ENCODE measurements at places on chromosomes 3 and 15. TPM values are rescaled to one million over a fixed set of nuclear protein-coding genes. Genes with fewer than 3 reads are reported as not detected.

DNA sequence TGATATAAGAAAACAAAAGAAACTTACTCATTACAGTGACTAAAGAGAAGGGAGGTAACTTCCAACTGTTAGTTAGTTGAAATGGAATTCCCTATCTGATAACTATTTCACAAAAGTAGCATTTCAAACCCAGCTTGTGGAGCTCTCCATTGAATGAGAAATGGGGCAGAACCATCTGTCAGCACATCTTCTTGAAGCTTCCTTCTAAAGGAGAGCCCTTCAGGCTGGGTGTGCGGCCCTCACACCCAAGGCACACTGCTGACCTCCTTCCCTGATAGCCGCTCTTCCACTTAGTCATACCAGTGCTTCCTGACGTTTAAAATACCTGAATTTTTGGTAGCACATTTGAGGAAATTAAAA is 28.1 kb upstream of the VEPH1 start:
- H3K4me1 ChIP-seq: no peaks in the 10 kb centered on the region
- no peak for DNase-seq
- no peak overlapping the region for H3K4me3 ChIP-seq
- H3K27ac ChIP-seq: no peak overlapping the region

GRCh38 chr3:151283387-151283786 is 5.0 kb upstream of the P2RY14 start:
- no peaks in the 10 kb centered on the region for H3K27me3 ChIP-seq
- no peak overlapping the region for H3K27ac ChIP-seq
- no peak for DNase-seq
- H3K4me3 ChIP-seq: no peak overlapping the region

GRCh38 chr3:141371882-141372281 is 3.6 kb downstream of the ZBTB38 start:
- no peak overlapping the region for H3K27ac ChIP-seq
- H3K4me1 ChIP-seq: peaks cover 2% of the 10 kb centered on the region
- no peak for DNase-seq
- H3K36me3 ChIP-seq: no peaks in the 10 kb centered on the region
- no peak overlapping the region for H3K4me3 ChIP-seq

DNA sequence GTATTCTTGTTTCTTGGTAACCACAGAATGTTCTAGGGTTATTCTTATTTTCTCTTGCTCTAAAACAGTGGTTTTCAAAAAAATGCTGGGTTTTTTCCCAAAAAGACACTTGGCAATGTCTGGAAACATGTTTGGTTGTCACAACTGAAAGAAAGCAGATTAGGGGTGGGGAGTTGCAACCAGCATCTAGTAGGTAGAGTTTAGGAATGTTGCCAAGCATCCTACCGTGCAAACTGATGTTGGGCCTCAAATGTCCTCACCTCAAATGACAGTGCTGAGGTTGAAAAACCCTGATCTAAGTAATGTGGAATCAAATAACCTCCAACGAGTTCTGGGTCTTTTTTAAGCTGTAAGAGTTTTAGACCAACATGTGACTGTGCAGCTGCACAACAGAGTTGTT is 270.5 kb upstream of the STT3B start:
- no peak for DNase-seq
- no peak overlapping the region for H3K27ac ChIP-seq
- no peaks in the 10 kb centered on the region for H3K36me3 ChIP-seq
- H3K27me3 ChIP-seq: no peaks in the 10 kb centered on the region
- H3K4me3 ChIP-seq: no peak overlapping the region

The GUCA1C gene
- not detected for total RNA-seq

The ADAMTS9 gene
- total RNA-seq: 27.5 TPM

DNA sequence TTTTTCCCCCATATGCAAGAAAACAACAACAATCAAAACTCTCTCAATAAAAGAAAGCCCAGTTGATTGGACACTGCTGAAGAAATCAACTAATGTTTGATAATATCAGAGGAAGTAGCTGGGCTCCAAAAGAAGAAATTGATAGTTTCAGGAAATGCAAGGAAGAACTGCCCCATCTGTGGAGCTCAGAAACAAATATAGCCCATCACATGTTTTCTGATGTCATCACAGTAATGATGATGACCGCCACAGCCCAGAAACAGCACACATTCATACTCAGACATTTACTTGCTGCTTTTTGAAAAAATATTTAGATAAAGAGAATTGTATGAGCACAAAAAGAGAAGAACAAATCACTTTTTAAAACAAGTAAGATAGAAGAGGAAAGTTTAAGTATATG is 67.6 kb downstream of the GOLIM4 start:
- no peaks in the 10 kb centered on the region for H3K27me3 ChIP-seq
- no peak overlapping the region for H3K4me3 ChIP-seq
- H3K36me3 ChIP-seq: peaks cover 72% of the 10 kb centered on the region
- no peak overlapping the region for H3K27ac ChIP-seq
- H3K4me1 ChIP-seq: no peaks in the 10 kb centered on the region

The AAGAB gene
- total RNA-seq: 71.4 TPM

The HGD gene
- not detected for total RNA-seq

DNA sequence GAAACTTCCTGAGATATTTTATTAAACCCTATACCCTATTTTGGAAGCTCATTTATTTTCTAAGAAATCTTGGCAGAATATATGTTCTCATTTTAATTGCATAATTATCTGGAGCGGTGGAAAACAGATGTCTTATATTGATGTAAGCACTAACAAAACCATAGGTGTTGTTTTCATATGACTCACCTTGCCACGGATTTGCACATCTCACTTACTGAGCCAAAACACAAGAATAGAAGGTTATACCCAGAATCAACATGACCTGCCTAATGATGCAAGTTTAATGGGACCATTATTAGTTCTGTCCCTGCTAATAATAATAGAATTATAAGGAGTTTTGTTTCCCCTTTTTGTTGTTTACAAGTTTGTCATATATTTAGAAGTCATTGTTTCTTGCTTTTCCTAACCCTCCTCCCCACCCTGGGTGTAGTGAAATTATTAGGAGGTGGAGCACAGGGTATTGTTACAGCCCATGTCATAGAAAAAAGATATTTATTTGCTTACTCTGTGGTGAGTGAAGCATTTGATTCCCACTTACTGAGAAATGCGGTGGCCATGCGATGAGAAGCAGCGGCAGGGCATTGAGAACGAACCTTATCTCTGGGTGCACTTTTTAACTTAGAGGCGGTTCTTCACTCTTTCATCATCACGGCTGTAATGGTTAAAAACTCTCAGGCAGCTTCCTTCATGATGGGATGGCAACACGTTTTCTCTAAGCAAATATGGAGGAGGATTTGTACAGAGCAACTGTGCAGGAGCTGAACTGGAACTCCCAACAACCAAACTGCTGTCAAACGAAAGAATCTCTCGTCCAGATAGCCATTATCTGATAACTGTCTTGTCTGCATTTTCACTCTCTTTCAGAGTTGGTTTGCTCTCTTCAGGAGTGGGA is 521 bp downstream of the IL5RA start:
- H3K4me3 ChIP-seq: no peak overlapping the region
- H3K36me3 ChIP-seq: no peaks in the 10 kb centered on the region
- no peak for DNase-seq
- H3K27ac ChIP-seq: no peak overlapping the region
- peaks cover 10% of the 10 kb centered on the region for H3K4me1 ChIP-seq
- H3K27me3 ChIP-seq: peaks cover 22% of the 10 kb centered on the region

Data from endodermal cell (in vitro differentiated cells).